Stimulated activated CD8-positive, alpha-beta memory T cell treated with anti-CD3 and anti-CD28 coated beads, Interleukin-7, amount 100 ng/mL, for 24 hours (primary cell): ENCODE measurements at places on chromosomes 12 and 14.

GRCh38 chr14:74904635-74905503 lies 18.2 kb downstream of the RPS6KL1 start:
- DNase-seq, result no peak

DNA sequence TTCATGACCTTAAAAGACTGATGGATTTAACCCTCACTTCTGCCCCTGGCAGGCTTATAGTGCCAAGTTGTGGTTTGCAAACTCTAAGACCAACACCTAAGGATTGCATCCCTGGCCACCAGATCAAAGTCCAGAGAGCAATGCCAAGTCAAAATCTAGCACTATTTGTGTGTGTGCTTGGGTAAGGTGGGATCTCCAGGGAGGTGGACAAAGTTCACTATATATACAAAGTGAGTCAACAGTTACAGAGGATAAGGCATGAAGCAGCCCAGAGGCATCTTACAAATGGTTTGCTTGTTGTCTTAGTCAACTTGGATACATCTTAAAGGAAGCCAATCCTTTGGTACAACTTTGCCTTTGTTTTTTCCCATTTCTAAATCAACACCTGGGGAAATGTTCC lies 137.3 kb downstream of the MSRB3 start:
- DNase-seq, result no peak

- no peak for DNase-seq
These were observed 4.9 kb downstream of the SH2B3 start for GRCh38 chr12:111410431-111411184.

- DNase-seq, result no peak
These were observed 17.4 kb upstream of the SLC10A1 start for GRCh38 chr14:69814397-69814796.

- no peak for DNase-seq
These were observed 113.9 kb downstream of the ANO4 start for GRCh38 chr12:100908501-100908900.

- no peak for DNase-seq
These were observed 37.5 kb downstream of the EMP1 start for GRCh38 chr12:13233830-13234641.

DNA sequence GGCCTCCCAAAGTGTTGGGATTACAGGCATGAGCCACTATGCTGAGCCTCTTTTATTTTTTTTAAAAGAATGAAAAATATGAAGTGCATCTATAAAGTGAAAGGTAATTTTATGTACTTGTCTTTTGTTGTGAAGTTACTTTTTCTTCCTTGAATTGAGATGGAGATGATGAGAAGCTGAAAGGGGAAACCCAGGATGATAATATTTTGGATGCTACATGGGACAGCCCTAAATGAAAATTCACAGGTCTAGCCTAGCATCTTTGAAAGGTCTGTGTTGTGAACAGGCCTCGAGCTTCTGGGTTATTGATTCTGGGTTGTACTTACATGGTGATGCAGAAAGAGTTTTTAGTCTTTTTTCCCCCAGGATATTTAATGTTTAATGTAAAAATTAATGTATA lies 14.6 kb downstream of the DIP2B start:
- no peak for DNase-seq

DNA sequence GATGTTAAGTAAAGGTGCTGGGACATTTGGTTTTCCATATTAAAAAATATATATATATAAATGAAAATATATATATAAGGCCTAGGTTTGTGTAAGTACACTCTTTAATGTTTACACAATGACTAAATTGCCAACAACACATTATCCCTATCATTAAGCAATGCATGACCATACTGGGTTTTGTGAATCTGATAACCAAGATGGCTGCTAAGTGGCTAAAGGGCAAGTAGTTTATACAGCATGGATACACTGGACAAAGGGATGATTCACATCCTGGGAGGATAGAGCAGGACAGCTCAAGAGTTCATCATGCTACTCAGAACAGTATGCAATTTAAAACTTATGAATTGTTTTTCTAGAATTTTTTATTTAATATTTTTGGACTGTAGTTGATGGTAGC lies 89.3 kb downstream of the FIGNL2 start:
- DNase-seq, result no peak

DNA sequence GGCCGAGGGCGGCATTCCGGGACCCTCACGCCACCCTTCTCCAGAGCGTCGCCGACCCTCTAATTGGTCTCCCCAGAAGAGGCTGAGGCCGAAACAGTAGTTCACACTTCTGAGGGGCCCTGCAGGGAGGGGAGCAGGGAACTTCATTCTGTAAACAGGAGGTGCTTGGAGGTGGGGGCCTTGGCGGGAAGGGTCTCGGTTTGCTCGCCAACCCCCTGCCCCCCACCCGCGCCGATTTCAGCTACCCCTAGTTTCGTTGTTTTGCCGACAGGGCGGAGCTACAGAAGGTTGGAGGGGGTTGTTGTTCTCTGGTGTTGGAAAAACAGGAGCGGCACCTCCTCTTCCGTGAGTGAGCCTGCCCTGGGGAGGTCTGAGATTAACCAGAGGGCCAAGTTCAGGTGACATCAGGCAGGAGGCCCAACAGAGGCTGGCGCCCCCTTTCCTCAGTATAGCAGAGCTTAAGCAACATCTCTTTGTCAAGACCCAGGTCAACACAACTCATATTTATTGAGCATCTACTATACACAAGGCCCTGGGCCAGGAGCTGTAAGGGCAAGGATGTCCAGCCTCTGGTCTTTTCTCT lies 682 bp downstream of the ERBB3 start:
- DNase-seq, result no peak

- no peak for DNase-seq
These were observed 2.3 kb downstream of the HDAC7 start for GRCh38 chr12:47817272-47818006.

GRCh38 chr14:33958605-33959226 lies 7.8 kb upstream of the EGLN3 start:
- DNase-seq, result no peak

GRCh38 chr14:63453443-63453936 lies 89.7 kb downstream of the PPP2R5E start:
- DNase-seq, result no peak

DNA sequence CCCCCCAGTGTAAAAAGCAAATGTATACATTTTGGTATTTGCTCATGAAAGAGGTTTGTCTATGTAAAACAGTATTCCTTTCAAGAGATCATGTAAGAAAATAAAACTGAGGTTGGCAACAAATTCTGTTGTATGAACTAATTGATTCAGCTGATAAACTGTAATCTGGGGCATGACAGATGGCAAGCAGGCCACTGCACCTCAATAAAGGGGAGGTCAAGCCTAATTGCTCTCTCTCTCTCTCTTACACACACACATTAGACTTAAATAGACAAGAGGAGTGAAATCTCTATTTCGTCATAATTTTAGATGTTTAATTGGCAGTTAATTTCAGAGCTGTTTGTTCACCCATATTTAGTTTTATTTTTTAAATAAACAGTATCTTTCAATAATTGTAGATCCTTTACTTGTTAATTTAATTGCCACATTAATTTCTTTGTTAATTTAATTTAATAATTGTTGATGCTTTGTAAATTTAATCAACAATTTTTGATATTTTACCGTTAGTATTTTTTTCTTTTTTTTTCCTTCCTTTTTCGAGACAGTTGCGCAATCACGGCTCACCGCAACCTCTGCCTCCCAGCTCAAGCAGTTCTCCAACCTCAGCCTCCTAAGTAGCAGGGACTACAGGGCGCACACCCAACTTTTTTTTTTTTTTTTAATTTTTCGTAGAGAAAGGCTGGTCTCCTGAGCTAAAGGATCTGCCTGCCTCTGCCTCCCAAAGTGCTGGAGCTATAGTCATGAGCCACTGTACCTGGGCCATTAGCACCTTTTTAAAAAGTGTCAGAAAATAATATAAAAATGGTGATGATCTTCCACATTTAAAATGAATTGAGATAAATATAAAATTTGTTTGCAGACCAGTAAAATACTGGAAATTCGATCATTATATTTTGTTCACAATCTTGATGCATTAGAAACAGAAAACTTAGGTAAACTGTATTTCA lies 577.7 kb downstream of the SLC16A7 start:
- DNase-seq, result no peak

GRCh38 chr12:105764216-105764835 lies 374.4 kb downstream of the NUAK1 start:
- no peak for DNase-seq

GRCh38 chr12:50246197-50246865 lies 37.0 kb downstream of the LIMA1 start:
- DNase-seq, result no peak

DNA sequence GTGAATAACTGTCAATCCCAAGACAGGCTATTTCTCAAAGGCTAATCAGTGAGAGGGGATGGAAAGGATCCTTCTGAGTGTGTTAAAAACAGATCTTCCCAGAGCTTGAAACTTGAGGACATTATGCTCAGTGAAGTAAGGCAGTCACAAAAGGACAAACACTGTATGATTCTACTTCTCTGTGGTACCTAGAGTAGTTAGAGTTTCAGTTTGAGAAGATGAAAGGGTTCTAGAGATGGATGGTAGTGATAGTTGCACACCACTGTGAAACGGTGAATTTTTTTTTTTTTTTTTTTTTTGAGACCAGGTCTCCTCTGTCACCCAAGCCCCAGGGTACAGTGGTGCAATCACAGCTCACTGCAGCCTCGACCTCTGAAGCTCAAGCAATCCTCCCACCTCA lies 133.8 kb downstream of the SAMD4A start:
- DNase-seq, result no peak

GRCh38 chr12:24044941-24045703 lies 95.7 kb upstream of the SOX5 start:
- no peak for DNase-seq

- DNase-seq, result no peak
These were observed 172.5 kb upstream of the FOXN3 start for GRCh38 chr14:89589400-89590118.

GRCh38 chr12:6330192-6330591 lies 11.7 kb downstream of the TNFRSF1A start:
- no peak for DNase-seq

DNA sequence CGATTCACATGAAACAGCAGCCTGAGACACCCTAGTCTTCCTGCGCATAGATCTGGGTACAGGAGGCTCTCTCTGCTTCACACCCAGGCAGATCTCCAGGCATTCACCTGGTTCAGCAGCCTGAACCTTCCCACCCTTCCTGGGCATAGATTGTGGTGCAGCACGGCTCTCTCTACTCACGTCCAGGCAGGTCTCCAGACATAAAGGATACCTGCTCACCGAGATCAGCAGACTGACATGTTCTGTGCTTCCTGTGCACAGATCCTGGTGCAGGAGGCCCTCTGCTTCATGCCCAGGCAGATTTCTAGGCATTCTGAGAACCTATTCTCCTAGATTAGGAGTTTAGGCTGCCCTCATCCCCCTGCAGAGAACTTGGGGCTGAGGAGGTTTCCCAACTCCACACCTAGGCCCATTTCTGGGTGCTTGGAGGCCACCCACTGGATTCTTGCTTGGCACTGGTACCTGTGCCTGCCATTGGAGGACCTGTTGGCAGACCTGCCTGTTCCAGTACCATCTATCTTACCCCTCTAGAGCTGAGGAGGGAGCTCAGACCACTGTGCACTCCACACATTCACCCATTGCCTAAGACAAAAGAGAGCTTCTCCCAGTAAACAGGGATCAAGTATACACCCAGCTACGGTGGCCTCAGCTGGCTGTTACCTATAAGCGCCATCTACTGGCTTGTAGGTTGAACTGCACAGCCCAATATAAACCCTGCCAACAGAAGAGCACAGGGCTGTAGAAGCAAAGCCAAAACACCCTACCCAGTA lies 28.0 kb upstream of the GARIN6 start:
- no peak for DNase-seq

- DNase-seq, result no peak
These were observed at the start of gene RIPK3 for GRCh38 chr14:24339284-24340151. RIPK3 (minus strand) TSS chr14:24339991; CDS start chr14:24339826, 165 bp downstream.

DNA sequence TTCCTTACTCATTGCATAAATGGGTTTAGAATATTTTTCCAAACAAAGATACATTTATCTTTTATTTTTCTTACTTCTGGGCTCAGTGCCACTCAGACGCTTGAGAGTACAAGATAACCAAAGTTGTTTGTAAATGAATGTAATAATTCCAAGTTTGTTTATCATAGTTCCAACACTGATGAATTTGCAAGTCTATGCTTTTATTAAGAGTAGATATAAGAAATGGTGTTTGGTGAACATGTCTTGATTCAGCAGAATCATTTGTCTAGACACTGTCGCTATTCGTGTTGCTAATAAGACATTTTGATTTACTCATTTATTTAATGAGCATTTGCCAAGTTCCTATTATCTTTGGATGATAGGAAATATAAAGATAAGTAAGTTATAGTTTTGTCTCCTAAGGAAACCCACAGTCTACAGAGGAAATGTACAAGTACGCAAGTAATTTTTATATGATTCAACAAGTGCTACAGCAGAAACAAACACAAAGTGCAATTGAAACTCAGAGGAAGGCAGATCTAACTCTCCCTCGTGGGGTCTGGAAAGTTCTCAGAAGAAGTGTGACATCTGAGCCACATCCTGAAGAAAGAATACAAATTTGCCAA lies 132.8 kb upstream of the FSCB start:
- no peak for DNase-seq

GRCh38 chr12:122086641-122087285 lies 8.2 kb downstream of the MLXIP start:
- no peak for DNase-seq

- no peak for DNase-seq
These were observed 29.3 kb upstream of the ZFP36L1 start for GRCh38 chr14:68822132-68822651.

DNA sequence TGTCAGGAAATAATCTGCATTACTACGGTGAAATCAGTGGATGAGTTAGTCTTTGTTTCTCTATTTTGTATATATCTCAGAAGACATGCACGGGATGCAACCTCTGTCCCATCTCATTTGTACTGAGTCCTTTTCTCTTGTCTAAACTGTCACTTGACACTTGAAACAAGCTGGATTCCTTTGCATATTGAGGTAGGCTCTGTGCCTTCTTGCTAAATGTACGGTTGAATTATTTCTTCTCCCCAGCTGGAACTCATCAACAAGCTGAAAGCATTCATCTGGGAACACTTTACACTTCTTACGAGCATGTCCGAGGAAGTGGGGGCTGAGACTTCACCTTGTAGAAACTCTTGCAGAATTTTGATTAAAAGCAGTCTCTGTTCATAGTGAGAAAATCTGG lies 119.5 kb downstream of the VEZT start:
- no peak for DNase-seq

DNA sequence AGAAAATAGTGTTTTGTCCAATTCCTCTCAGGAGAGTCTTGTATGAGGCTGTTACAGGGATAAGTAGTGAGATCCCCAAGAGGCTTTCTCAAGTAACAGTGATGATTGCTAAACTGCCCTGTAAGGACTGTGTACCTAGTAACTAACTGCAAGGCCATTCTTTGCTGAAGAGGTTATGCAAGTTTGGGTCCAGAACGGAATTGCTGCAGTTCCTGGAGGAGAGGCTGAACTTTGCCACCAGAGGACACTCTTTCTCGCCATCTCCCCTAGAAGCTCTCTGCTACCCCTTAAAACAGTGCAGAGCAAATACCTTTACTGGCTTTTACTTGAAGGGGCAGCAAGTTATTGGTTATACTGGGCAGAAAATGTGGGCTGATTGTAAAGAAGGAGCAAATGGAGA lies 180.0 kb downstream of the RBM19 start:
- no peak for DNase-seq

GRCh38 chr12:67991158-67991557 lies 1.9 kb downstream of the IFNG-AS1 start:
- no peak for DNase-seq

GRCh38 chr14:103763730-103764488 lies 48.3 kb downstream of the ZFYVE21 start:
- no peak for DNase-seq

- DNase-seq, result no peak
These were observed 51.6 kb upstream of the ABCC9 start for GRCh38 chr12:21992823-21993222.
